ENCODE measurements at places on chromosomes 12 and 14.

- no peak for DNase-seq
Observed at GRCh38 chr12:91123236-91123916, 12.1 kb upstream of the LUM start.

- DNase-seq = no peak
Observed at GRCh38 chr12:56593909-56594621, 36.1 kb downstream of the BAZ2A start.

DNA sequence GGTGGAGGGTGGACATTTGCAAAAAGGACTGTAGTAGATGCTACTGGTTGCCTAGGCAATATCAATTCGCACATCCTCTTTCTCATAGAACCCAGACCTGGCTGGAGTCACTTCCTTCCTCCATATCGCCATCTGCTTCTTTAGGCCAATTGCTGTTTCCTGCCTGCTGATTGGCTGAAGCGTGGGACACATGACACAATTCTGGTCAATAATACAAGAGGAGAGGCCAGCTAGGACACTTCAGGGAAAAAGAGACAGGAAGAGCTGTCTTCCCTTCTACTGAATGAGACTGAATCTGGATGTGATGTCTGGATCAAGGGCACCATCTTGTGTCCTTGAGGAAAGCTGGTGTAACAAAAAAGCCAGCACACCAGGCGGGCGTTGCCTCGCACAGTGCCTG, 53.8 kb downstream of the TRPV4 start:
- no peak for DNase-seq

DNA sequence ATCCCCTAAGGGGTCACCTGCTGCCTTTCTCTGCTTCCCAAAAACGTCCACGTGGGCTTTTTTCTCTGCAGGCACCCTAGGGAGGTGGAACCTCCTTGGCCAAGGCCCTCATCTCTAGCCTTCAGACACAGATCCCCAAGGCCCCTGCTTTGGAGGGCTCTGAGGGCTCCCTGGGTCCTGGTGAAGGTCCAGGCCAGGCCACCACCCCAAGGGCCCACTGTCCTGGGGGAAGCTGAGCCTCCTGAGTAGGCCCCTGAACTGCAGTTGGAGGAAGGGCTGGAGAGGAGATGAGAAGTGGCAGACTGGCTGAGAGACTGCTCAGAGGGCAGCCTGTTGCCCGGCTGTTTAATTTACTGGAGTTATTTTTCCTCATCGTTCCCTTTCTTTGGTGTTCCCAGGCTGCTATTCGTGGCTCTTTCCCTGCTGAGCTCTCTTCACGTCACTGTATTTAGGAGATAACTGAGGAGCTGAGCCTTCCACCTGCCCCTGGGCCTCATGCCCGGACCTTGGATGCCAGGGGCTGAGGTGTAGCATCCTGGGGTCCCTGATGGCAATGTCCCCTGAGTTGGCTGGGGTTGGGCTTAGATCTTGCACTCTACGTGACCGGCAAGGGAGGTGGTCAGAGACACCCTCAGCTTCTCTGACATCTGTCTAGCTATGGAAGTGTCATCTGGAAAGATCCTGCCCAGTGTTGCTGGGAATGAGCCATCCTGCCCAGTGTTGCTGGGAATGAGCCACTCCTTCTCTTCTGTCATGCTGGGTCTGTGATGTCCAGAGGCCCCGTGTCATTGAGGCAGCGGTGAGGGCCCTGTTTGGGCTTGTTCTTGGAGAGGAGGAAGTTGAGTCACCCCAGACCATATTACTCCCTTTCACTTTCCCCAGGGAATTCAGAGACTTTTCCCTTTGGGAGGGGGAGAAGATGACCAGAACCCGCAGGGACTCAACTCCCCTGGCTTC, 139.8 kb downstream of the TSPAN9 start:
- no peak for DNase-seq

- no peak for DNase-seq
Observed at GRCh38 chr14:76781648-76782051, 20.4 kb downstream of the VASH1 start.

- no peak for DNase-seq
Observed at GRCh38 chr12:13189264-13189663, 7.3 kb upstream of the EMP1 start.

DNA sequence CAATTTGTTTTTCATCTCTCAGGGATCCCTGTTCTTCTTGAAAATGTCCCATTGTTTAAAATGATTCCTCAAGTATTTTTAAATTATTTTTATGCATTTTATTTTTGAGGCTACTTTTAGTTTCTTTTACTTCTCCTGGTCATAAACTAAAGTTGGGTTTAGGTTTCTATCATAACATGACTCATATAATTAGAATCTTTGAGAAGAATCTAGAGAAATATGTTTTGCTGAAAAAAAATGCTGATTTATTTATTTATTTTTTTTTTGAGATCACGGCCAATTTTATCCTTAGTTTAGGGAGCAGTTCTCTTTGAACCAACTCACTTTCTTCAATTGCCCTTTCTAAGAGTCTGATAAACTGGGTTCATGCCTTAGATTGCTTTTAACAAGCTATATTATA, 1157.1 kb downstream of the BCL11B start:
- no peak for DNase-seq

GRCh38 chr14:87084908-87085307, 908.1 kb downstream of the GALC start:
- no peak for DNase-seq

DNA sequence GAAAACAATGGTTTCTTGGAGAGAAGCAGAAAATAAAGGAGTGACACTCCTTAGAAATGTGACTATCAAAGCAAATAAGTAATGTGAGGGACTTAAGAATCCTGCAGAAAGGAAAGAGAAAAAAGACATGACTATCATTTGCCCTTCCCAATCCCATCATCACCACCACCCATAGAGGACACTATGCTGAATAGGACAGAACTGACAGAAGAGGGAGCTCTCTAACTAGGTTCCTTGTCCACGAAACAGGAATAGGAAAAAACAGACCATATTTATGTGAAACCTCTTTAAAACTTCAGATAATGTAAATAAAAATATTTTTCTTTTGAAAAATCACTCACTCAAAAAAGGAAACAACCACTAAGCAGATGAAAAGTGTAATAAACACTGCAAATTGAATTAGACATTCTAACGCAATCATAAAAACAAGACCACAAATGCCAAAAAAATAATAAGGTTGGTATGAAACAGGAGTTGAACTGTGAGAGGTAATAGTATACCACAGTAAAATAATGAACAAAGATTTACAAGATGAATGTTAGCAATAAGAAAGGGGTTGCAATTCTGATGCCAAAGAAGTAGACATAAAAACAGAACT, 24.1 kb downstream of the KLRD1 start:
- no peak for DNase-seq

DNA sequence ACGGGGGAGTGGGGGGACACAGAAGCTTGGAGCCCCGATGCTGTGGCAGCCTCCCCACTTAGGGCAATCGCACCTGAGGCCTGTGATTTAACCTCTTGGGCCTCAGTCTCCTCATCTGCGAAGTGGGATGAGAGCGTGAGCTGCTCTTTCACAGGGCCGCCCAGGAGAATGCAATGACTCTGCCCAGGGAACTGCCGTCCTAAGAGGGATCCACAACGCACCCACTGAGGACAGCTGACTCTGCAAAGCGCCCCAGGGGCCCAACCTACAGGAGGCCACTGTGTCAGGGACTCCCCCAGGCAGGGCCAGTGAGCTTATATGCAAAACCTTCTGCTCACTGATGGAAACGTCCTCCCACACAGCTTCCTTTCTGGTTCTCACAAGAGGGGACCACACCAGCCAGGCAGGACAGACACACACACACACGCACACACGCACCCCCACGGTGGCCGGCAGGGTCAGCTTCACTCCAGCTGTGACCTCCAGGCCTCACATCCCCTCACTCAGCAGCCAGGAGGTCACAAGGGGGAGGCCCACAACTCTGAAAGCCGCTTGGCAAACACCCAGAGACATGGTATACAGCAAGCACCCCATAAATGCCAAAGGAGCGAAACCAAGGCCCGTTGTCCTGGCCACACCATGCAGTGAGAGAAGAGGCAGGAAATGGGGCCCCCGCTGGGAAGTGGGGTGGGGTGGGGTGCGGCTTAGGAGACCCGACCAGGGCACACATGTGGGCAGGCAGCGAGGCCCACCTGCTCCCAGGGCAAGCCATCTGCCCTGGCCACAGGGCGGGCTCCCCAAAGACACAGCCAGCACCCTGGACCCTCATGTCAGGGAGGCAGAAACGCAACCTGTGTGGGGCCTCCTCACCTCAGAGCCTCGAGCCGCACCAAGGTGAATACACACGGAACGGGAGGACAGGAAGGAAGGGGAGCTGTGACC, 73.3 kb downstream of the NCOR2 start:
- no peak for DNase-seq

DNA sequence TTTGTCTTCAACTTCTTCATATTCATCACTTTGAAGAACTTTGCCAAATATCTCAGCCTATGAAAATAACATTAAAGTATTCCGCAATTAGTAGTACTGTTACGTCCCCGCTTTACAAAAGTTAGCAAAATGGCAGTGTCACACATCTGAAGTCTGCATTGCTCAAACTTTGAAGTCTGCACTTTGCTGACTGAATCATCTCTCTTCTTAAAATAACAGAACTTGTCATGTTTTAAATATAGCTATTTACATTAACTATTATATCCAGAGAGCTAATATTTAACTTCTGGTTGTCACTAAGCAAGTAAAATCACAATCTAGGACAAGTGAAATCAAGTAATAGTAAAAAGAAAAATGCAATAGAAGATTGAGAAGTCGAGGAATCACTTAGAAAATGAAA, 34.5 kb downstream of the IPO8 start:
- DNase-seq = no peak

DNA sequence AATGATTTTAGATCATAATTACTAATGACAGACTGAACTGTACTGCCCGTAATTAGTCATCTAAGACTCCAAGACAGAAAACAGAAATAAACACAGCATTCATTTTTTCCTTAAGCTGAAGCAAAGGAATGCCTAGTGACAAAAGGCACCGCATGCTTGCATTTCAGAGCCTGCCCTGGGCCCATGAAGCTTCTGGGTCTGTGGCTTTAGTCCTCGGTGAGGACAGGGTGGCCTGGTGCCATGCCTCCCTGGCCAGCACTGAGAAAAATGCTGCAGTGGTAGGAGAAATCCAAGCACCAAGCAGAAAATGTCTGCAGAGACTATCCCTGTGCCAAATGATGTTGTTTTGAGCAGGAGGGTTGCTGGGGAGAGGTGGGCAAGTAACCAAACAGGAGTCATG, 171.6 kb downstream of the CALM1 start:
- no peak for DNase-seq

GRCh38 chr14:45251912-45252311, 1.1 kb downstream of the MIS18BP1 start:
- DNase-seq = peak; percentile 80

DNA sequence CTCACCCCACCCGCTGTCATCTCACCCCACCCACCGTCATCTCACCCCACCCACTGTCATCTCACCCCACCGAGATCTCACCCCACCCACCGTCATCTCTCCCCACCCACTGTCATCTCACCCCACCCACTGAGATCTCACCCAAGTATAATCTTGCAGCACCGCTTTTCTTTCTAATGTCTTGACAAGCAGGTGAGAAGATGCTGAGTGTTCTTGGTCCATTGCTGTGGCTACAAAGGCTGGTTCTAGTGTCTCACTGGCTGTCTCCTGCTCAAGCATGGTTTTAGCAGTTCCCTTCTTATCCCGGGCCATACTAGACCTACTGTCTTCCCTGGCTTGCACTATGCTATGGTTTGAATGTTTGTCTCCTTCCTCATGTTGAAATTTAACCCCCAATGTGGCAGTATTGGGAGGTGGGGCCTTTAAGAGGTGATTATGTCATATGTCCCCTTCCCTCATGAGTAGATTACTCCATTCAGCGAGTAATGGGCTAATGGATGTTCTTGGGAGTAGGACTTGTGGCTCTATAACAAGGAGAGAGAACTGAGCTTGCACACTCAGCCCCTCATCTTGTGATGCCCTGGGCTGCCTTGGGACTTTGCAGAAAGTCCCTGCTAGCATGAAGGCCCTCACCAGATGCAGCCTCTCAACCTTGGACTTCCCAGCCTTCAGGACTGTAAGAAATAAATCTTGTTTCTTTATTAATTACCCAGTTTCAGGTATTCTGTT, 47.7 kb upstream of the PPP2R5C start:
- DNase-seq = no peak

GRCh38 chr12:76242813-76243550, 105.2 kb downstream of the BBS10 start:
- DNase-seq = no peak

- DNase-seq = no peak
Observed at GRCh38 chr14:27223906-27224305, 626.1 kb upstream of the NOVA1 start.

DNA sequence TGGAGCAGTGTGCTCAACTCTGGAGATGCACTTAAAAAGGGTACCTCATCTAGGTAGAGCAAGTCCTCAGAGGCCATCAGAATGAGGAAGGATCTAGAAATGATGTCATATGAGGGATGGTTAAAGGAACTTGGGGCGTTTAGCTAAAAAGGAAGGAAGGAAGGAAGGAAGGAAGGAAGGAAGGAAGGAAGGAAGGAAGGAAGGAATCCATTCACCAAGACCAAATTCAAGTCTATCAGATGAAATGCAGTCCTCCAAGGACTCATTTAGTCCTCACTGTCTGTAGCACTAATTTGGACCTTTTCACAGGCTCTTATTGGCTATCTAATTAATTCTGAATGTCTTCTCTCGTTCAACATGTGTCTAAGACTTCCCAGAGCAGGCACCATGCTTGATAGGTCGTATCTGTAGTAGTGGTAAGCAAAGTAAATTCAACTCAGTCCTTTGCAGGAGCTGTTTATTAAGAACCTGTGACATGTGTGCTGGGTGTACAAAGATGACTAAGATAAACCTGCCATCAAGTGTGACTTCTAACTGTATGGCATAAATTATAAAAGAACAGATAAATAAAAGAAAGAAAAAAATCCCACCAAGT, 63.5 kb downstream of the LLPH start:
- no peak for DNase-seq

- no peak for DNase-seq
Observed at GRCh38 chr14:86613126-86613525, 1083.2 kb downstream of the FLRT2 start.

DNA sequence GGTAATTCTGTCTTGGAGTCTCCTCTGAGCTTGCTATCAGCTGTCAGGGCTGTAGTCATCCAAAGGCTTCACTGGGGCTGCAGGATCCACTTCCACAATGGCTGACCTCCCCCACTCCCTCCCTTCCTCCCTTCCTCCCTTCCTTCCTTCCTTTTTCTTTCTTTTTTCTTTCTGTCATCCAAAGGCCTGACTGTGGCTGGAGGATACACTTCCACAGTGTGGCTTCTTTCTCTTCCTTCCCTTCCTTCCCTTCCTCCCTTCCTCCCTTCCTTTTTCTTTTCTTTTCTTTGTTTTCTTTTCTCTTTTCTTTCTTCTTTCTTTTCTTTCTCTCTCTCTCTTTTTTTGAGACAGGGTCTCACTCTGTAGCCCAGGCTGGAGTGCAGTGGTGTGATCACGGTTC, 30.6 kb downstream of the ARF6 start:
- no peak for DNase-seq

DNA sequence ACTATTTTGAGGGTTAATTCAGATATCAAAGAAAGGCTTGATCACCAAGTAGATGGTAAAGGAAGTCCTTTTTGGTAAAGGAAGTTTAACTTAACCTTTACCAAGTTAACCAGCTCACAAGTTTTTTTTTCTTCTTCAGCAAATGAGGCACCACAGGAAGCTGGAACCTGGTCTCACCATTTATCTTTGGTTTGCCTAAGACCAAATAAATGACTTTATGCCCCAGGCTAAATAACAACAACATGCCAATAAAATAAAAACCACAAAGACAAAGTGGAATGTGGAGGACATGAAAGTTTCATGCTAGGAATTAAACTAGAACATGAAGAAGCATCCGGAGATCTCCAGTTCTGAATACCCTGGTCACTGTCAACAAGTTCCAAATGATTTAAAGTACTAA, 116.8 kb upstream of the PRICKLE1 start:
- DNase-seq = no peak
